ENCODE measurements at places on chromosomes 1 and 21.

GRCh38 chr1:68623700-68624099 lies 126.8 kb upstream of the DEPDC1 start:
- DNase-seq, result no peak

- no peak for DNase-seq
Observed at GRCh38 chr1:10339036-10339567, 59.8 kb upstream of the PGD start.

- no peak for DNase-seq
Observed at GRCh38 chr1:190170321-190170720, 307.3 kb downstream of the BRINP3 start.

DNA sequence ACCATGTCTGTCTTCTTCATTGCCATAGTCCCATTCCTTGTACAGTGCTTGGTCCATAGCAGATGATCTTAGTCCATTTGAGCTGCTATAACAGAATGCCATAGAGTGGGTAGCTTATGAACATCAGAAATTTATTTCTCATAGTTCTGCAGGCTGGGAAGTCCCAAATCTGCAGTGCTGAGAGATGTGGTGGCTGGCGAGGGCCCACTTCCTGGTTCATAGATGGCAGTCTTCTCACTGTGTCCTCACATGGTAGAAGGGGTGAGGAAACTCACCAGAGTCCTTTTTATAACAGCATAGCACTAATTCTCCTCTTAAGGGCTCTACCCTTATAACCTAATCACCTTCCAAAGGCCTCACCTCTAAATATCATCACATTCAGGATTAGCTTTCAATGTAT lies 23.1 kb upstream of the RAP1A start:
- DNase-seq, result peak; percentile 20

DNA sequence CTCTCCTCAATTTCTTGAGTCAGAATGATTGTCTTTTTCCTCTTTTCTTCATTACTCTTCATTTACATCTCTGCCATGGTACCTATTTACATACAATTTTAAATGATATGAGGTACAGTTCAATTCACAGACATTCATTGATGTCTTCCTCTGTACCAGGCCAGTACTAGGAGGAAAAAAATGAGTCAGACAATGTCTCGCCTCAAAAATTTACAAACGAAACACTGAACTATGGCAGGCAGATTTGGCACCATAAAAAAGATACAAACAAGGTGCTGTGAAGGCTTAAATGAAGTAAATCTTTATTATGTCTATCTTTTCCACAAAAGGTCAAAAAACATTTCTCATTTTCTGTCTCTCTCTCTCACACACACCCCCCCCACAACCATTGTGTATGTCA lies 71.0 kb downstream of the RGS13 start:
- no peak for DNase-seq

GRCh38 chr1:235979716-235980333 lies 85.1 kb downstream of the NID1 start:
- DNase-seq, result no peak

DNA sequence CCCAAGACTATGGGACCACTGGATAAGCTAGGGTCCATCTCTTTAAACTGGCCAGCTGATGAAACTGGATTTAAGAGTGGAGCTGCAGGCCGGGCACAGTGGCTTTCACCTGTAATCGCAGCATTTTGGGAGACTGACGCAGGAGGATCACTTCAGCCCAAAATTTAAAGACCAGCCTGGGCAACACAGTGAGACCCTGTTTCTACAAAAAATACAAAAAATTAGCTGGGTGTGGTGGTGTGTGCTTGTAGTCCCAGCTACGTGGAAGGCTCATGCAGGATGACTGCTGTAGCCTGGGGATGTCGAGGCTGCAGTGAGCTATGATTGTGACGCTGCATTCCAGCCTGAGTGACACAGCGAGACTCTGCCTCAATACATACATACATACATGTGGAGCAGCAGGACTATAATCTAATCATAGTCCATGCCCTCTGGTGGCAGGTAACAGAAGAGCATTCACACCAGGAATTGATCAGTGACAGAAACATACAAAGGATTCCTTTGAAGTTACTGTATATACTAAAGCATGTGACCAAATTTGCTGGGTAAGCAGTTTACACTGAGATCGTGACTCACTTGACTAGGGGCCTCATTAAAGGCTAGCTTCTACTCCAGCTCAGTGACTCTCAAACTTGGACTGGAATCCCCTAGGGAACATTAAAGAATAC lies 101.5 kb upstream of the SLFNL1 start:
- DNase-seq, result no peak

DNA sequence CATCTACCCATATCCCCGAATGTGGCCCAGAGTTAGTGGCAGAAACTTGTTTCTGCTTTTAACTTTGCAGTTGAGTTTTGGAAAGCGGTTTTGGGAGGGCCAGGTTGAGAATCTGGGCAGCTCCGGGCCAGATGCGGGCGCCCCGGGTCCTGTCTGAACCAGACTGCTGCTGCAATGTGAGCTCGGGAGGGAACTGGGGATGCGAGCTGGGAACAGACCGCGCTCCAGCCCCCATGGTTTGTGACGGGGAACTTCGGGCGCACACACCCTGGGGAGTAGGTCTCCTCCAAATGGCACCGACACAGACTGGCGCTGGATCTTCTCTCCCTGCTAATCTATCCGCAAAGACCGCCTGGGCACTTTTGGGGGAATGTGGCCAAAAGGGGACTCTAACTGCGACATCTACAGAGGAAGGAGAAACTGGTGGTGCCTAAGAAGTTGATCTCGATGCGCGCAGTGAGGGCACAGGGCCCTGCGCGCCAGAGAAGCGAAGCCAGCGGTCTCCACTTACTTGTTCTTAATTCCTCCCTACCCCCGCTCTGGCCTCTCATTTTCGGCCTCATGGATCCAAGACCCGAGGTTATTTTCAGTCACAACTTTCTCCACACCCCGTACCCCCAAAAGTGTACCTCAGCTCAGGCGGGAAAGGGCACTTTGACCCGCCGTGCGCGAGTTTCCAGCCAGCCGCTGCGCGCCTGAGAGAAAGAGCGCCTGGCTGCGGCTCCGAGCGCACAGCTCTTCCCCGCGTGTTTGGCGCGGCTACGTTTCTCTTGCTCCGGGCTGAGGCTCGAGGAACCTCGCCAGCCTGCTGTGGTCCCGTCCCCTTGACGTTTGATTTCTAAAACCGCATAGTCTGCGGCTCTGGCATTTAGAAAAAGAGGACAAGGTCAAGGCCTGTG lies 411.0 kb upstream of the ESRRG start:
- DNase-seq, result no peak

- peak; percentile 9 for DNase-seq
Observed at GRCh38 chr1:239951511-239952140, 140.1 kb upstream of the FMN2 start.

GRCh38 chr1:156706657-156707416 lies 1.5 kb upstream of the CRABP2 start:
- no peak for DNase-seq

- no peak for DNase-seq
Observed at GRCh38 chr1:33972676-33973395, 109.0 kb downstream of the HMGB4 start.

DNA sequence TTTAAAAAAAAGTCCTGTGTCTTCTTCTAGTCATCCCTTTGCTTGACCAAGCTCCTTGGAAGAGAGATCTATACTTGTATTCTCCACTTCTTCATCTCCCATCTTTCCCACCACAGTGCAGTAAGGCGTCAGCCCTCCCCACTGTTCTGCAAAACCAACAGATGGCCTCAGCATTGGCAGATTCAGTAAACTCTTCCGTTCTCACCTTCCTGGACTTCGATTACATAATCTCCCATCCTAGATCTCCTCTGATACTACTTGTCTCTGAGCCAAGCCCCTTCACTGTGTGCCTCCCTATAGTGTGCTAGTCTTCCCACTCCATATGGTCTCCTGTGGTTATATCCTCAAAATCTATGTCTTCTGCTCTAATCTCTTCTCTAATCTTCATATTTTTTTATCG lies 1.6 kb upstream of the COLGALT2 start:
- DNase-seq, result no peak

- no peak for DNase-seq
Observed at GRCh38 chr1:93738075-93738622, 56.5 kb upstream of the BCAR3 start.

- DNase-seq, result no peak
Observed at GRCh38 chr1:186722711-186723309, 42.6 kb upstream of the PTGS2 start.

DNA sequence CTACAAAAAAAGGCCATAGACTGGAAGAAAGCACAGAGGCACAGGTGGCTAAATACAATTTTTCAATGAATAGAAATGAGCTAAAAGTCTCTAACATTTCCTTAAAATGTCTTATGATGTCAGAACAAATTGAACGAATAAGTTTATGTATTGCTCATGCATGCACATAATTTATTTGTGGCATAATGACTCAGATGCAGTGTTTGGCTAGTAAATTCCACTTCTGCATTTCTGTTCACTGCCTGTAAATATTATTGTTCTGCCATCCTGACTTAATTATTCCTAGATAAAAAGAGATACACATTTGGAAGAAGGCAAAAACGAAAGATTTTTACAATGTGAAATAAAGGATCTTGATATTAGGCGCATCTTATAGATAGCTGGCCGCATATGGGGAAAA lies 26.6 kb upstream of the EXO1 start:
- no peak for DNase-seq

DNA sequence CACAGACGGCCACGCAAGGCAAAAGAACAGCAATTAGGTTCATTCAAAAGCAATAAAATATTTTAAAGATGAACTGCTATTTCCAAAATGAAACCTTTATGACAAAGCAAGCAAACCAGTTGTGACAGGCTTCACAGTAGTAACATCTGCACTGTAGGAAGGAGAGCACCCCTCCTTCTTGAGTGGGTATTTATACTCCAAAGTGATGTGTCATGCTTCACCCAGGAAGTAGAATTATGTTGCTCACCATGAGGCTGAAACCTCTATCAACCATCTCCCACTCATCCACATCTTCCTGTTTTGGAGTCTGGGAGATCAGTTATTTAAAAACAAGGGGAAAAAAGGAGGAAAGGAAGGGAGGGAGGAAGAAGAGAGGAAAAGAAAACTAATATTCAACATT lies 885 bp downstream of the OR2T10 start:
- DNase-seq, result no peak

DNA sequence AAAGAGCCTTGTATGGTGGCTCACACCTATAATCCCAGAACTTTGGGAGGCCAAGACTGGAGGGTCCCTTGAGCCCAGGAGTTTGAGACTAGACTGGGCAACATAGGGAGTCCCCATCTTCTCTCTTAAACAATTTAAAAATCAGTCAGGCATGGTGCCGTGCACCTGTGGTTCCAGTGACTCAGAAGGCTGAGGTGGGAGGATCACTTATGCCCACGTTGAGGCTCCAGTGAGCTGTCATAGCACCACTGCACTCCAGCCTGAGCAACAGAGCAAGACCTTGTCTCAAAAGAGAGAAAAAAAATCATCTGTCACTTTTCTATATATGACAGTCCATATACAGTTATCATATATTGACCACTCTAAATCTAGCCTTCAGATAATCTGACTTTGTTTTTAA lies 658.3 kb downstream of the LTN1 start:
- no peak for DNase-seq

- DNase-seq, result no peak
Observed at GRCh38 chr1:55580845-55581332, 365.7 kb upstream of the USP24 start.

DNA sequence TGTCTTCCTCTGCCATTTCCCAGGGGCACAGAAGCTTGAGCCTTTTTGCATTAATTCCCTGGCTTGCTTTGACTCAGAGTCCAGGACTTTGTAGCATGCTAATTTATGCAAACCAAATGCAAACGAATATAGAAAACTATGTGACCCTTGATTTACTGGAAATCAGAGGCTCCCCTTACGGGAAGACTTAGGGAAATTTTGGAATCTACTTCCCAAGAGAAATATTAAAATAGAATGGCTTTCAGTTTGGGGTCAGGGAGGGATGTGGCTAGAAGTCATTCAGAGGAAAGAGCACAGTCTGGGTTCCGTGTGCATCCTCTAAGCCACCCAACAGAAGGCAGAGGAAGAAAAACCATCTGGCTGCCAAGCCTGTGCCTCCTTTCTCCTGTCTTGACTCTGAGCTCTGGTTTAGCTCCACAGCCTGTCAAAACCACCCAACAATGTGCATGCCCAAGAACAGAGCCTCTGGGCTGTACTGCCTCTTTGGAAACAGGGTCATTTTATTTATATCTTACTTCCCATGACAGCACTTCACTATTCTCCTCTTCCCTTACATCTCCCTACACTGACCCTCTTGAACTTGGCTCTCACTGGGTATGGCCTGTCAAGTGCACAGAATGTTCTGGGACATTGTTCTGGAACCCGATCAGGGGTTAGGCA lies 30.1 kb downstream of the ATF3 start:
- no peak for DNase-seq

DNA sequence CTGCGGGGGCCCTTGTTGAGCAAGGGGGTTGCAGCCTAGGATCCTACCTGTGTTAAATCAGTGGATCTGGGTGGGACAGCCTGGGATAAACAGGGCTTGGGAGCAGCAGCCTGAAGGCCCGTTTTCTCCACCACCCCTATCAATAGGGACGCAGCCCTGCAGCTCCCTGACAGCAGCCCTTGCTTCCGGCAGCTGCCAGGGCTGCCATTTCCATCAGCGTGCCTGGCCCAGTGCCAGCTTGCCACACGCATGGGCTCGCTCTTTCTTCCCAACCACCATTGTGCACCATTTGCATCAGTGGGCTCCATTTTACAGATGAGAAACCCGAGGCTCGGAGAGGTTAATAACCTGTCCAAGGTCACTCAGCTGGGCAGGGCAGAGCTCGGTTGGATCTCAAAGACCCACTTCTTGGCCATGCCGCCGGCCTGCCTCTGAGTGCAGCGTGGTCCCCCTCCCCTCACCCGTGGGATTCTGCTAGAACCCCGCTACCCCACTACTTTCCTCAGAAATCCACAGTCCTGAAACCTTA lies 3.8 kb downstream of the WNT4 start:
- no peak for DNase-seq

GRCh38 chr1:77476475-77476874 lies 194.7 kb downstream of the AK5 start:
- DNase-seq, result no peak

DNA sequence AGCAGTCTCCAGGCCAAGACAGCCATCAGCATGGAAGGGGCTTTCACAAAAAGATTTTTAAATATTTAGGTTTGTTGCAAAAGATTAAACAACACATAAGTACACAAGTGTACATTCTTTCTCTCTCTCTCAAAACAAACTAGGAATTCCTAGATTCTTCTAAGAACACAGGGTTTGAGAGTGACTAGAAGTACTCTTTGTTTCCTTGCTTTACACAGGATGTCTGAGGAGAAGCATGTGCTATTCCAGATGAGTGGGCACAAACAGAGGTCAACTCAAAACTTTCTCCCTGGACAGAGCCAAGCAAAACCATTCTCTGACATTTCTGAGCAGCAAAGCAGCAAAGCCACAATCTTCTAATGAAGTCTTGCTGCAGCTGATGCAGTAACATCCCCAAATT lies 210.6 kb upstream of the HOOK1 start:
- DNase-seq, result no peak

DNA sequence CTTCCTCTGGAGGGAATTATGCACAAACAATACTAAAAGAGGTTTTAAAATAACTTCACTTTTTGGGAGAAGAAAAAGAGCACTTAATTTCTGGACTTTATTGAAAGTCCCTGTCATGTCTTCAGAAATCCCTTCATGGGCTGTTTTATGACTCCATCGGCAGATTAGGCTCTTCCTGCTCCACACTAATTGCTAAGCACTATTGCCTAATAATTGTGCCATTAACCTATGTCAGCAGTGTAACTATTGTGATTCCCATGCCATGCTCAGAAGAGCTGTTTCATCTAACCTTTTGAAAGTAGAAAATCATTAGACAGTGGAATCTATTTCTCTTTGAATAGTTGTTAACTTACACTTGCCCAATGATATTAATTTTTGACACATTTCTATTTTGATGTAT lies 489.3 kb upstream of the RUNX1 start:
- no peak for DNase-seq

- no peak for DNase-seq
Observed at GRCh38 chr1:4724695-4725250, 70.4 kb downstream of the AJAP1 start.

Measured in stimulated activated CD4-positive, alpha-beta T cell treated with anti-CD3 and anti-CD28 coated beads, Interleukin-1b, Interleukin-23, amount 100 ng/mL, for 1 hour (primary cell).